ENCODE measurements at places on chromosomes 3 and 15. TPM values are rescaled to one million over a fixed set of nuclear protein-coding genes. Genes with fewer than 3 reads are reported as not detected.

DNA sequence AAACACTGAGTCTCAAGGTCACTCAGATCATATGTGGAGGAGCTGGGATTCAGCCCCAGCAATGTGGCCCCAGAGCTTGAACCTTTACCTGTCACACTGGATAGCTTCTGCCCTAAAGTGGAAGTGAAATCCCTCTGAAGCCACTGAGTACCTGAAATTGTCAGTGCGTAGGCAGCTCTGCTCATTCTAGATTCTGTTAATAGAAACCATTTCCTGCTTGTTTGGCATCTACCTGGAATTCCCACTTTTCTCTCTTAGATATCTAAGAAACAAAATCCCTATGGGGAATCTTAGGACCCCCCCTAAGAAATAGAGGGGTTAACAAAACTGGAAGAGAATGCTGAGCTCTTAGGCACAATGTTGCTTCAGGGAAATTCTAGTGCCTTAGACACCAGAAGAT, 29.8 kb downstream of the FBXL22 start:
- DNase-seq = no peak

GRCh38 chr15:52252781-52253180, 42.8 kb downstream of the MYO5C start:
- DNase-seq = peak; percentile 90

- no peak for DNase-seq
Measured at GRCh38 chr15:96349034-96349856, 18.7 kb downstream of the NR2F2 start.

DNA sequence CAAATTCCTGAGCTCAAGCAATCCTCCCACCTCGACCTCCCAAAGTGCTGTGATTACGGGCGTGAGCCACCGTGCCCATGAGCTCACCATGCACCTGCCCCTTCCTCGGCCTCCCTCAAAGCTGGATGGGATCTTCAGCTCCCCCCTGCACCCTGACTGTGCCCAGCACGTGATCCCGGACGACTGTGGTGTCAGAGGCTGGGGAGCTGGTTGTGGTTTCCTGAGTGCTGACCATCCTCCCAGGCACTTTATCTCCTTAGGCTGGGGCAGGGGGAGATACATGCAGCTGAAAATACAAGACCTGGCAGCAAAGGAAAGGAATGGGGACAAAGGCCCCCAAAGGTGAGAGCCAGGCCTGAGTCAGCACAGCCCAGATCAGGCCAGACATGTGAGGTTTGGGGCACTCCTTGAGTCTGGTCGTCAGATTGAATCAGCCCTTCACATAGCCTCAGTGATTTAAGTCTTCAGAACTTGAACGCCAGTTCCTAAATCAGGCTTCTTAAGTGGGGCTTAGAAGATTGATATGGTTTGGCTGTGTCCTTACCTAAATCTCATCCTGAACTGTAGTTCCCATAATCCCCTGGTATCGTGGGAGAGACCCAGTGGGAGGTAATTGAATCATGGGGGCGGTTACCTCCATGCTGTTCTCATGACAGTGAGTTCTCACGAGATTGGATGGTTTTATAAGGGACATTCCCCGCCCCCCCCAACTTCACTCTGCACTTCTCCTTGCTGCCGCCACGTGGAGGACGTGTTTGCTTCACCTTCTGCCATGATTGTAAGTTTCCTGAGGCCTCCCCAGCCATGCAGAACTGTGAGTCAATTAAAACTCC, 35.8 kb downstream of the PRKCD start:
- DNase-seq = no peak

- DNase-seq = no peak
Measured at GRCh38 chr15:98018761-98019351, 58.4 kb downstream of the ARRDC4 start.

Gene CISH
- total RNA-seq = 0.23 TPM

DNA sequence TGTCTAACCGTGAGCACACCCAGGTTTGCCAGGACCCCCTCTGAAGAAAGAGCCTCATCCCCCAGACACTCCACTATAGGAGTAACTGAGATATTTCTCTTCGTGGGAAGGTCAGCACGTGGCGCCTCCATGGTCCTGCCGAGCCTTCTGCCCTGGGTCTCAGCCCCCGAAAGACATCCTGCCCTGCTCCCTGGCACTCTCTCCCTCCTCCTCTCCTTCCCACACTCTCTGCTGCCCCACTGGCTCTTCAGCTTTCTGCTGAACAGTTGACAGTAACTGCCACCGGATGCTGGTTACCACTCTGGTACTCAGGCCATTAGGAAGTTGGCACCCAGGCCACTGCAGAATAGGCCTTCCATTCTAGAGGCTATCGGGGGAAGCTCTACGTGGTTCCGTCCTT, 185.2 kb downstream of the UACA start:
- no peak for DNase-seq

Gene IL17RE
- total RNA-seq = not detected

Gene LSMEM2
- total RNA-seq = not detected

DNA sequence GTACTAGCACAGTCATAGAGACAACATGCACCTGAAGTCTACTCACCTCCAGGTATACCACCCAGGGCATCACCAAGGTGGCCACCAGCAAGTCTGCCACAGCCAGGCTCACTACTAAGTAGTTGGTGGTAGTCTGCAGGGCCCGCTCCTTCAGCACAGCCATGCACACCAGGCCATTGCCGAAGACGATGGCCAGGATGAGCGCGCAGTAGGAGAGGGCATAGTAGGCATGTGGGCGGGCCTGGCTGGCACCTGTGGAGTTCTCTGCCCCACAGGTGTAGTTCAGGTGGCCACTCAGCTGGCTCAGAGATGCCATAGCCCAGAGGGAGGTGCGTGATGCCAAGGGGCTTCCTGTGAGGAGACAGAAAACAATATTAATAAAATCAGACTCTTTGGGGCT, 7.2 kb downstream of the DRD3 start:
- no peak for DNase-seq

Gene CP
- 2.6 TPM for total RNA-seq

- DNase-seq = no peak
Measured at GRCh38 chr3:124731760-124732159, 1.5 kb downstream of the UMPS start.

- no peak for DNase-seq
Measured at GRCh38 chr3:20319551-20319950, 133.5 kb upstream of the SGO1 start.

Gene SH2D7
- total RNA-seq = not detected

Gene RBPMS2
- 0.48 TPM for total RNA-seq

DNA sequence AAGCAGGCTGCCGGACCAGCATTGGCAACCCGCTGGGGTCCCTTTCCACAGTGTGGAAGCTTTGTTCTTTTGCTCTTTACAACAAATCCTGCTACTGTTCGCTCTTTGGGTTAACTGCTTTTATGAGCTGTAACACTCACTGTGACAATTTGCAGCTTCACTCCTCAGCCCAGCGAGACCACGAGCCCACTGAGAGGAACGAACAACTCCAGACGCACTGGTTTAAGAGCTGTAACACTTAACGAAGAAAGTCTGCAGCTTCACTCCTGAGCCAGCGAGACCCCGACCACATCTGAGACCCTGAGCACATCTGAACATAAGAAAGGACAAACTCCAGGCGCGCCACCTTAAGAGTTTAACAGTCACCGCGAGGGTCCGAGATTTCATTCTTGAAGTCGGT, 10.7 kb upstream of the CCR4 start:
- no peak for DNase-seq

Gene PEX5L
- total RNA-seq = 0.99 TPM

Gene HCN4
- 0.04 TPM for total RNA-seq

DNA sequence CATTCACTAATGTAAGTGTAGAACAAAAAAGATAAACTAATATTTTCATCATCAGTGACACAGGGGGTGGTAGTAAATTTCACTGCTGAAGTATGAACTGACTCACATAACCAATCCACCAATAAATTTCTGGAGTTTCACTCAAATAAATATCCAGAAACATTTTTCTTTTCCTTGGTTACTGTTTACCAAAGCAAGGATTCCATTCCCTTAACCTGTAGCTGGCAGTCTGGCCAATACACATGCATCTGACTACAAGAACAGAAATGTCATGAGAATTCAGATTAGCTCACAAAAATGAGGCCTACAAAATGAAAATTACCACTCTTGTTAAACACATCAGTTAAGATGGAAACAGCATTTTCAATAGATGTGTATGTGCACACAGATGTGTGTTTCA, 80.3 kb downstream of the STAG1 start:
- DNase-seq = no peak

Gene SAMMSON
- not detected for total RNA-seq

DNA sequence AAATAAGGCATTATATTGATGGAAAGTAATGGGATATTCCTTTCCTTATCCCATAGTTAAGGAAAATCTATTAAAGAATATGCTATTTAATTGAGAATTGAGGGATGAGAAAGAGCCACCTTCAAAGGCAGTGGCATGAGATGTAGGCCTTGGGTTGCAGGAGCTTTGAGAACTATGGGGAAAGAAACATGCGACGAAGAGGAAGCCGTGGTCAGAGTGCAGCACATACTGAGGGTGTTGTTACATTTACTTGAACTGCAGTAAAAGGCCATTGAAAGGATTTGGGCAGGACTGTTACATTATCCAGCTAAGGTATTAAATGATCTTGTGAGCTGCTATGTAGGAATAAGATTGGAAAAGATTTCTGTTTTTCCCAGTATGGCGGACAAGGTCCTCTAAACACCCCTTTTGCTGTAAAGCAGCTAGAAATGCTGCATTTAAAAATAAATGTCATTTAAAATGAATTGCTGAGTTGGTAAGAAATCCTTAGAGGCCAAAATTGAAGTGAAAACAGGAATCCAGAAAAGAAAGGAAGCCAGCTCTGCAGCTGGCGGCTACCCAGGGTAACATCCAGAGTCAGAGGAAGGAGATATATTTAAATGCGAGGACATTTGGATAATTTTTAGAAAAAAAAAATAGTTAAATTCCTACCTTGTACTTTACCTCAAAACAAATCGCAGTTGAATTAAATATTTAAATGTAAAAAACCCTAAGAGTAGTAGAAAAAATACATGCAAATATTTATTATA, 61.7 kb downstream of the IL1RAP start:
- no peak for DNase-seq

Gene FILIP1L
- total RNA-seq = 37.8 TPM

DNA sequence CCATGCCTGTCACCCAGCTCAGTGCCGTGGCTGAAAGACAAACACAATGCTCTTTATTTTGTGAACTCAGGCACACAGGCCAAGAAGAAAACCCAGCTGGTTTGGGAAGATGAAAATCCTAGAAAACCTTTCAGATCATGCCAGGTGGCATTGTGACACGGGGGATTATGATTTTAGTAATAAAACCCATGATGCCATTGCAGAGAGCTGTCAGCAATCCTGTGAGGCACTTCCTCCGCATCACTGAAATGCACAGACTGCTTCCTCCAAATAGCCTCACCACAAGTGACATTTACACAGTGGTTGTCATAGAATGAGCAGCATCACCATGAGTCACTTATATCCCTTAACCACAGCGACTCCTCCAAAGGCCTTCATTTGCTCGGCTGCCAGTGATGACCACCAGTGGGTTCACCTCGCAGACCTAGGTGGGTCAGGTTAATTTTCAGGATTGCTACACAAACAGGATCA, 22.7 kb downstream of the ABHD6 start:
- peak; percentile 77 for DNase-seq

Gene PRR20G
- total RNA-seq = not detected

Gene HES1
- total RNA-seq = 22.5 TPM

DNA sequence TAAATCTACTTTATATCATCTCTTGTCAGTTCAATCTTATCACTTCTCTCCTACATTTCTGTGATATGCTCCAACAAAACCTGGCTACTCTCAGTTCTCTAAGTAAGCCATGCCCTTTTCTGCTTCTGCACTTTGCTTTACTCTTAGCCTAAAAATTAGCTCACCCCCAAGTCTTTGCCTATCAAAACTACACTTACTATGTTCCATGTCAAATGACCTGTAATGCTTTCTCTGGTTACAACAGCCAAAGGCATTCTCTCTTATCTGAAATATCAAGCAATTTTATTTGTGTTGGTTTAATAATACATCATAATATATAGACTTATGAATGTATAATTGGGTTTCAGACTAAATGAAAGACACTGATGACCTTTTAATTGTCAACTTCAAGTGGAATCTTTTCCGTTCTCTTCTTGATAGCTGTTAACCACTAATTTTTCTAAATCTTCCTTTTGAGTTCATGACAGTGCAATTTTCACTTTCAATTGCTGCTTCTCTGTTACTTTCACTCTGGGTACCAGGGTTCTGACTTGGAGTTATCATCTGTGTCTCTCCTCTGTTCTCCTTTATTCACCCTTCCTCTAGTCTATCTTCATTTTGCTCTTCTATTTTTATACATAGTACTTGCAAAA, 619.0 kb upstream of the GOLIM4 start:
- DNase-seq = no peak

DNA sequence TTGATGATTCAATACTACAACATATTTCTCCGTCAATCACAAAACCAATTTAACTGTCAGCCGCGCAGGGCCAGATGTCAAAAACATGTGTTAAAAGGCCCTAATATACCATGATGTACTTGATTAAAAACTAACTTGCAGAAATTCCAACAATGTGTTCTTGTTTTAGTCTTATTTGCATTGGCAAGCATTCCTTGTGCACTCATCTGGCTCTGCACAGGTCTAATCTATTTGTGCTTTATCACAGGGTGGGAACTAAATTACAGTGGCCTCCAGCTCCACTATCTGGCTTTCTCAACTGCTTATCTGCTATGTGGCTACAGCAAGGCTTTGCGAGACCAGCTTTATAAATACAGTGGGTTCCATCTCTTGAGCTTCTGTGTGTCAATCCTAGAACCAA, 455.5 kb downstream of the ERC2 start:
- no peak for DNase-seq

Gene ALS2CL
- 0.39 TPM for total RNA-seq

DNA sequence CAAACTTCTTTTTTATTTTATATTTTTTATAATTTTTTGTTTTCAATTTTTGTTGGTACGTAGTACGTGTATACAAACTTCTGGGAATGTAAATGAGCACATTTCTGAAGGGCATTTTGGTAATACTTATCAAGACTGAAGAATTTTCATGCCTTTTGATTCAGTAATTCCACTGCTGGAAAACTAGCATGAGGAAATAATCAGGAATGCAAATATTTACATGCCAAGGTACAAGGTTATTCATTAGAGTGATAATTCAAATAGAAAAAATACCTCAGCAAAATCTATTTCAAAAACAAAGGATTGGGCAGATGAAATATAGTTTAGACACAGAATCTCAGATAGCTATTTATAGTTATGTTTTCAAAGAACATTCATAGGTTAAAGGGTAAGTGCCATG, 128.7 kb downstream of the DMXL2 start:
- no peak for DNase-seq

Gene PLA2G4E
- total RNA-seq = not detected

DNA sequence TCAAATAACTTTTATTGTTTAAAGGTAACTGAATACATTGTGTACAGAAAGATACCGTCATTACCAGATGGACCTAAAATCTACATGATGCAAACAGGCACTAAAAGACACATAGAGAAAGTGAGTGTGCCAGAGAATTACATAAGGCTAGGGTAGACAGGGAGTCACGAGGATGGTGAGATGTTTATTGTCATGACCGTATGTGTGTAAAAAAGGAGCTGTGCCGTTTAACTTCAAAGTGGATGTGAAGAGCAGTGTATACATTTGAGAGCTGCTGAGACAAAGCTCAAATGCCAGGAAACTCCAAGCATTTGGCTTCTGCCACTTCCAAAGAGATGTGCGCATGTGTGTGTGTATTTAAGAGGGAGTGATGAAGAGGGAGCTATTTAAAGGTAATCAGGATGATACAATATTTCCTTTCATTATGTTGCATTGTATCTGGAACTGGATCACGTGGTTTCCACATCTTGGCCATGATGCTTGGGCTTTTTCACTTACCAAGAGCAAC, 51.4 kb upstream of the IGF1R start:
- DNase-seq = peak; percentile 42

Gene HHLA2
- not detected for total RNA-seq

Gene CSPG5
- 0.93 TPM for total RNA-seq

- DNase-seq = no peak
Measured at GRCh38 chr3:65200310-65200970, 512.6 kb upstream of the ADAMTS9 start.

Gene GPR149
- not detected for total RNA-seq

Data from H4 (cell line).